Adrenal gland (tissue), 19 donors: ENCODE measurements at places on chromosomes 2 and 18.

DNA sequence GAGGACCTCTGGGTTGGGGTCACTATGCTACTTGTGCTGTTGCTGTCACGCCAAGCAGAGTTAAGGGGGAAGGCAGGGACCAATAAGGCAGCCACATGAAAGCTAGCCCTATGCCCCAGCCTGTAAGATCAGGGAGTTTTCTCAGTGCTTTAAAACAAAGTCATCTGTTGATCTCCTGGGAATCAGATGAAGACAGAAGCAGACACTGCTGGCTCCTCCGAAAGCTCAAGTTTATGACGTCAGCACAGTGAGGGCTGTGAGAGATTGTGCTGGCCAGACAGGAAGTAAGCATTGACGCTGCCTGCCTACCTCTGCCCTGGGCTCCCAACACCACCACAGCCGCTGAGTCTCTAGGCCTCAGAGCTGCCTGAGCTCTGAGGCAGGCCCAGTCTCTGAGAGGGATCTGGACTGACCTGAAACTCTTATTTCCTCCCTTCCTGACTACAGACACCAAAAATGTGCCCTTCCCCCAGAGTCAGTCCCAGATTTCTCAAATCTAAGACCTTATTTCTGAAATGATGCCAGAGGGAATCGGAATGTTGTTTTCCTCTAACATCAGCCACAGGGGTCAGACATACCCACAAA is 118.1 kb upstream of the EPAS1 start:
- peak; percentile 67 for DNase-seq

DNA sequence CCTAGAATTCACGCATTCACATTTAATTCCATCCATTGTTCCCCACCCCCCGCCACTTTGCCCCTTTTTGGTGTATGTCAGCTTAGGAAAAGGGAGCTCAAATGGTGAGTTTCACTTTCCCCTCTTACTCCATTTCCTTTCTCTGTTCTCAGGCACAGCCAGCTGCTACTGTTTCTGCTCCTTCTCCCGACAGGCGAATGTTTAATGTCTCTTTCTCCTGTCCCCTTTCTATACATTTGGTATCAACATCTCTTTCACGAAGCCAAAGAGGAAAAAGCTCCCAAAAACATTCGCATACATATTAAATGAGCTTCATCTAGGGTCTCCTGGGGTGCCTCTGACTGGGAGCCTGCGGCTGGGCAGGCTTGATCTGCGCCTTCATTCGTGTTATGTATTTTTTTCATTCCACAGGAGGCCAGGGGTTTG is 124.2 kb upstream of the SATB2 start:
- no peak for DNase-seq

DNA sequence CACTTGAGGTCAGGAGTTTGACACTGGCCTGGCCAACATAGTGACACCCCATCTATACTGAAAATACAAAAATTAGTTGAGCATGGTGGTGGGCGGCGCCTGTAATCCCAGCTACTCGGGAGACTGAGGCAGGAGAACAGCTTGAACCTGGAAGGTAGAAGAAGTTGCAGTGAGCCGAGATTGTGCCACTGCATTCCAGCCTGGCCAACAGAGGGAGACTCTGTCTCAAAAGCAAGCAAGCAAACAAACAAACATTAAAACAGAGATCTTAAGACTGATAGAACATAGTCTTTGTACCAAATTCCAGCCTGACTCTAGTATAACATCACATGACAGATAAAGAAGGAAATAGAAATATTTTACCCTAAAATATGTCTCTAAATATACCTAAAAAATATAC is 168.1 kb downstream of the PTPRM start:
- DNase-seq = no peak

DNA sequence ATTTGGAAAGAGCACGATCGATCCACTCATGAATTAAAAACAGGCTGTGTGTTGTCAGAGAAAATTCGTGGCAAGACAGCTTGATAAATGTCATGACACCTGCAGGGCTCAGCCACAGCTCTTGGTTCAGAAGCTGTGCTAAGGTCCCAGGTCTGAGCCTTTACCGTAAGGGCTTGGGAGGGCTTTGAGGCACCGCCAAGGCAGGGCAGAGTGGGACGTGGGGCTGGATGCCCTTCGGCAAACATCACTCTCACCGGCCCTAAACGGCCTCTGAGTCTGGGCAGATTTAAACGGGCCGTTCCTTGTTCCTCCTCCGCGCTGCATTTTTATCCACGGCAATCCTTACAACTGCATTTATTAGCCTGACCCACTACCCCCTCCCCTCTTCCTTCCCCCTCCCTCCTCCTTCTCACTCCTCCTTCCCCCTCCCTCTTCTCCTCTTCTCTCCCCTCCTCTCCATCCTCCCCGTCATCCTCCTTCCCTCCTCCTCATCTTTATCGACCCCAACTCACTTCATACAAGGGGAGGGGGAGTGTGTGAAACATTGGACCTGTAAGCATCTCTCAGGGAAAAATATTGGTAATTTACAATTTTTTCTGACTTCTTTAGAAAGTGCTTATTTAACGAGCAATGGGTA is 33.9 kb downstream of the MBP start:
- DNase-seq = no peak

DNA sequence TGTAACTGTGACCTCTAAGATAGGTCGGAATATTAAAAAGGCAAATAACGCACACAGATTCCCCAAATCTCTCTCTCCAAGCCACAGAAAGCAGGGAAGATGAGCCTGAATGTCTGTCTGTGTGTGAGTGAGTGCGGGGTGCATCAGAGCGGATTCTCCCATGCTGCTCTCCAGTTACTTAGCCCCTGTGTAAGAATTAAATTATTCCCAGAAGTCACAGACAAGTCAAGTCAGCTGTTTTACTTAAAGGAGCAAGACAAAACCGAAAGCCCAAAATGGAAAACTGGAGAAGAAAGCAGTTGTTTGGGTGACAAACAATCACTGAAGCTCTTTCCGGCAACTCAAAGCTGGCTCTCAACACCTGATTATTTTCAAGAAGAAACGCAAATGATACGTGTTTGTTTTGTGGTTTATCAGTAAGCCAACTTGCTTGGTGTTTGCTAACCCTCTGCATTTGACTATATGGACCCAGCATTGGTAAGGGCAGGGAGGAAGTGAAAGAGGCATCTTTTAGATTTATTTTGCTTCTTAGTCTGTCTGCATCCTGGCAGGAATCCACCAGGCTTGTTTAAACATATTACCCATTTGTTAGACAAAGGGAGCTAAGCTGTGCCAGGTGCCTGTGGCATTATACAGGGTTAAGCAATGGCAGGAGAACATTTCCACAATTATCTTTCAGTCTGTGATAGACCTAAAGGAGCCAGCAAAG is 121.5 kb upstream of the CREB1 start:
- peak; percentile 59 for DNase-seq

DNA sequence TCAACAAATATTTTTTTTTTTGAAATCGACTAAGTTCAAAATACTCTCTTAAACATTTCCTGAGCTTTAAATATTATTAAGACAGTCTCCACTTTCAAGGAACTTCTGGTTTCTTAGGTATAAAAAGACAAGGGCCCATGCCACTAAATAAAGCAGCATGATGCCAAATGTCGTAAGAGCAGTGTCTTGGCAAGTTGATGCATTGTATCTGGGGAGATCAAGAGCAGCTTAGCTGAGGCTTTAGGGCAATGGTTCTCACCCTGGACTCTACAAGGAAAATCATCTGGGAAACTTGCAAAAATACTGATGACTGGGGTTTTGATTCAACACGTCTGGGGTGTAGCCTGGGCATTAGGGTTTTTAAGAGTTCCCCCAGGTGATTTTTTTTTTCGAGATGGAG is 41.3 kb downstream of the COL4A3 start:
- no peak for DNase-seq

GRCh38 chr18:78169174-78169864 is 810.3 kb upstream of the SALL3 start:
- no peak for DNase-seq
